Amygdala (tissue), 56 donors: ENCODE measurements at places on chromosomes 6 and 20.

DNA sequence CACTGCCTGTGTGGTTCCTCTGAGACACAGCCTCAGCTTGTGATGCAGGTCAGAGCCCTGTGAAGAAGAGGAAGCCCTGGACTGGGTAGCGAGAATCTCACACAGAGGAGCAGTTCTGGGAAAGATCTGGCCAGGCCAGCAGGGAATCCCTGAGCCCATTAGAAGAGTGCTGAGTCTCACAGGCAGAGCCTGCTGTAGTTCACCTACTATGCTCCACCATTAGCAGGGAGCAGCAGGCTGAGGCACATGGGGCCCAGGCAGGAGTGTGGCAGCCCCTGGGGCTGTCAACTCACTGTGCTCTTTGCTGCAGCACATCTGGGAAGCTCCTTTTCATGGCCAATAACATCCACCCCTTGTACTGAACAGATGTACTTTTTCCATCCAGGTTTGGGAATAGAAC, 146.8 kb upstream of the B3GAT2 start:
- no peak for DNase-seq

DNA sequence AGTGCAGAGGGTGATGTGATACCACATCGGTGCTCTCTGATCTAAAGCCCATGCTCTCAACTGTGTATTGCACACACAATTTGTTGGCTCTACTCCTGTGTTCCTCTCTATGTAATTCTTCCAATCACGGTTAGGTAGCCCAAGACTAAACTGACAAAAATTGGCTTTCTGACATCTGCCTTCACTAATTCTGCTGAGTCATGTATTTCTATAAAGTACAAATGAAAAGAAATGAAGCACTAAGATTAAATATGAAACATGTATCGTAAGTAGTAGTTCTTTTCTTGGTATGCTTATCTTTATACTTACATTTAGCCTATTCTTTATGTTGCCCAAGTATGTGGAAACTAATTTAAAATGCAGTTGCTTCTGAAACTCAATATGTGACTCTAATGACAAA, 7.7 kb upstream of the MLIP start:
- DNase-seq, result no peak

DNA sequence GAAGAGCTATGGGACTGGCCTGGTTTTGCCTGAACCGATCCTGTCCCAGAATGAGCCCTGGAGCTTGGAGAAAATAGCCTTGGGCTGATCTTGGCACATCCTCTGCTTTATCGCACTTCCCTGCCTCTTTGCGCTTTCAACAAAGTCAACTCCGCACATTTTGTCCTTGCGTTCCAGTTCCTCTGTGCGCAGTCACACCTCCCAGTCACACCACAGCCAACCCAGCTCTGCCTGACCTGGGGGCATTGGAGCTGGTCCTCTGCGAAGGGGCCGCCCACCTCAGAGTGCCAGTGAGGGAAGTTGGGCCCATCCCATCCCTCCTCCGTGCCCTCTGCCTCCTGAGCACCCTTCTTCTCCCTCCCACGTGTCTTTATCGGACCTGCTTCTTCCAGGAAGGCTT, 16.9 kb upstream of the UQCC2 start:
- no peak for DNase-seq

DNA sequence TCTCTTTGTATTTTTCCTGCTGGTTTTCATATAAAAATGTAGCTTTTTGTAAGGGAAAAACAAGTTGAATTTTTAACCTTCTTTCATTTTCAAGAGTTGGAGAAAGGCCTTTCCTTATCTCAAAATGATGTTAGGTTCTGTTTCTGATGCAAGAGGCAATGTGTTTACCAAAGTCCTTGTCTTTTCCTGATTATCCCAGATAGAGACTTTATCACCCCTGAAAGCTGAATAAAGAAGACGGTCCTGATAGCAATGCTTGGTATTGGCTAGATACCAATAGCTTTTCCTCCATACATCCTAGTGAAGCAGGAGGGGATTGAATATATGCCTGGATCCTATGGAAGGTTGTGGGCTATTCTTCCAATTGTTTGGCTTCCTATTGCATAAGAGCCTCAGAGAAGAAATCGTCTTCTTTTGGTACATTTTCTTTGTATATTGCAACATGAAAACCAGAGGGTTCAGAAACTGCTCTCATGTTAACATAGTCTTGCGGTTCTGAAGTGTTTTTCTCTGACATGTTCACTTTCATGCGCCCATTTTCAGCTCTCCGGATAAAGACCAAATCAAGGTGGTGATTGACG, 5.5 kb downstream of the PNLDC1 start:
- DNase-seq, result no peak

- no peak for DNase-seq
Observed at GRCh38 chr6:37983720-37984501, 164.4 kb downstream of the ZFAND3 start.

DNA sequence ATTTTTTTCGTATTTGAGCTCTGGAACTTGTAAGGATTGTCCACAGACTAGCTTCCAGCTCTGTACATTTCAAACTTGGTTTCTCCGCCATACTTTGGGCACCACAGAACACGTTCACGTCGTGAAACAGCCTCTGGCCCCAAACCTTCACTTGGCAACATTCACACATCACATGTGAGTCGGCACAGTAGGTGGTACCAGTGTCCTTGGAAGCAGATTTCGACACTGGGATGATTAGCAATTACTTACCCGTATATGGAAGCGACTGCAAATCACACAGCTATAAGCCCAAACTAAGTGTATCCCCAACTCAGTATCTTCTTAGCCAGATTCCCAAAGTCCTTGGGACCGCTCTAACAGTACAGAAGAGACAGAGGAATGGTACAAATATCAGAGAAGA, 60.2 kb downstream of the MAFB start:
- no peak for DNase-seq

DNA sequence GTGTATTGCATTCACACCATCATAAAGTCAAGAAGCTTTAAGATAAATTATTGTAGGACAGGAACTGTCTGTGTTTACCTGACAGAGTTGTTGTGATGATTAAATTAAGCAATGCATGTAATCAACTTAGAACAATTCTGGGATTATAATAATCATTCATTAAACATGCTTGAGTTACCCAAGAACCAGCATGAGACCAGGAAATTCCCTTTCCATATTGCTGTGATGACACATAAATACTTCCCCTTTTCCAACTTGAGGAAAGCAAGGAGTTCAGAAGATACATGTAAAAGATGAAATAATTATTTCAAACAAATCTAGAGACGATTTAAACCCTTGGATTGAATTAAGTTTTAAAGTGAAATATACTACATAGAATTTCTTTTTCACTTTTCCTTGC, 404.4 kb downstream of the GJA1 start:
- DNase-seq, result no peak

GRCh38 chr6:159969204-159969912, 476 bp downstream of the IGF2R start:
- DNase-seq, result no peak

DNA sequence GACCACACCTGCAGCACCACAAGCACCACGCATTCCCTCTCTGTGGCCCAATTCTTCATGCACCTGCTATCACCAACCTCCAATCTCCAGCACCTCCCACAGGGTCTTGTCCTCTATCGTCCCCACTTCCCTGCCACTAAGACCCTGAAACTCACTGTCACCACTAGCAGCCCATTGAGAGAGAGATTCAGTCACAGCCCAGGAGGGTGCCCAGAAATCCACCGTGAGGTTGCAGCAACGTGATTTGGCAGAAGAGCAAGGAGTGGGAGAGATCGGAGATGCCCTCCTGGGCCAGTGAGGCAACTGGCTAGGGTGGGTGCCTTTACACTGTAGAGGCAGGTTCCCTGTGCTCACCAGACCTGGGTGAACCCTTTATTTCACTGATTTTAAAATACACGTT, 90.1 kb downstream of the ANKRD60 start:
- no peak for DNase-seq

DNA sequence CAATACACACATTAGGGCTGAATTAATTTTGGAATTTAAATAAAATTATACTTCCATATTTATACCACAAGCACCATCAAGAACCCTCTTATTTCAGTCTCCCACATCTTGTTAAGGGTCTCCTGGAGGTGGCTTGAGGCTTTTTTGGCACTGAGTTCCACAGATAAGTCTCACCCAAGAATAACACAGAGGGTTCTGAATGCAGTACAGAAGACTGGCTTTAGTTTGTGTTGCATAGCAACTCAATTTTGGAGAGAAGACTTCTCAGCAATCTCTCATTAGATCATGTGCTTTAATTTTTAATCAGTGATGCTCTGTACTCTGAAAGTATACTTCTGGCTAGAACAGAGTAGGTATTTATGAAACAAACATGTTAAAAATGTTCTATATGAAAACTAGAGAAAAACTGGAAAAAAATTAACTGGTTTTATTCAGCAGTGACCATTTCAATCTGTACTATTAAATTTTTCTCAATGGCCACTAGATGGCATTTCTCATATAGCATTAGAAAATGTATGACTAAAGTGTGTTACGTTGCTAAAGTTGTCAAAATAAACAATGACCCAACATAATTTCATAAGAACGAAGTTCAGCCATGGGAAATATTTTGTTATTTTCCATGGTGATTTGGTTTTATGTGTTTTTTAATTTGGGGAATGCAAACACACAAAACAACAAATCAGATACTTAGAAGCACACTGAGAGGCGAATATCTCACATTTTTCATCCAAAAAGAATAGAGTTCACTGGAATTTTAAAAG, 32.7 kb upstream of the MAP7 start:
- no peak for DNase-seq

GRCh38 chr6:112683106-112683505, 336.0 kb downstream of the RFPL4B start:
- DNase-seq, result no peak

DNA sequence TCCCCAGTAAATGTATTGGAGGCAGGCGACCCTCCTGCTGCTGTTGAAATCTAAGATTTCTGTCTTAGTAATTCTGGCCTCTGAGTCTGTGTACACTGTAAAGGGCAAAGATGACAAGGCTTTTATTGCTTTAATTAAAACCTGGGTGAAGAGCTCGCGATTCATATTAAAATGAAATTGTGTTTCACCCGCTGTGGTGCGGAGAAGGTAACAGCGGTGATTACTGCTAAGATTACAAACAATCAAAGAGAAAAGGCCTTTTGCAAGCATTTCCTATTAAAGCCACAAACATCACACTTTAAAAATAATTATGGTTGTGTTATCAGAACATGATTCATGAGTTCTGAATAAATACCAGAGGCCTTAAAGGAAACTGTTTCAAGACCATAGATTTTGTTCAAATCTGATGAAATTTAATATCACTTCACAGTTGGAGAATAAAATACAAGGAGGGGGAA, 69.3 kb downstream of the TOX2 start:
- no peak for DNase-seq
